ENCODE measurements at places on chromosomes 13 and 19.

DNA sequence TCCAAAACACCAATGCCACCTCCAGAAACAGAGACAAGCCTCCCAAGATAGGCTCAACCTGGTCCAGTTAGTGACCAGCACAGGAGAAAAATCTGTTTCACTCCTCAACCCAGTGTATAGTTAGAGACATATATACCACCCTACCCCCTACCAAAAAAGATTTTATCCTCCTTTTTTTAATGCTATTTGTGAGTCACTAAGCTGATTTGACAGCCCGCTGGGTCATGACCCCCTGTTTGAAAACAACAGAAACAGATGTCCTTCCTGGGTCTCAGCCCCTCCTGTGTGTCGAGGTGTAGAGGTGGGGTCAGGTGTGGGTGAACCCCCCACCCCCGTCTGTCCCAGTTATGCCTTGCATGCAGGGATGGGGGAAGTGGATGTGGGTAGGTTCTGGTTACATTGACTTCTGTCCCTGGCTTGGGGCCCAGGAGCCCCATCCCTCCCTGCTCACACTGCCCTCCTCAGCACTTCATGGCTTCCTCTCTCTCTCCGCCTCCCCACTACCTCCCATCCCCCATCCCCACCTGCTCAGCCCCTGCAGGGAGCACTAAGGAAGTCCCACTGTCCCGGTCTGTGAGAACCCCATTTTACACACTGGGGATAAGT, 14.0 kb upstream of the TOMM40 start:
- DNase-seq: no peak

DNA sequence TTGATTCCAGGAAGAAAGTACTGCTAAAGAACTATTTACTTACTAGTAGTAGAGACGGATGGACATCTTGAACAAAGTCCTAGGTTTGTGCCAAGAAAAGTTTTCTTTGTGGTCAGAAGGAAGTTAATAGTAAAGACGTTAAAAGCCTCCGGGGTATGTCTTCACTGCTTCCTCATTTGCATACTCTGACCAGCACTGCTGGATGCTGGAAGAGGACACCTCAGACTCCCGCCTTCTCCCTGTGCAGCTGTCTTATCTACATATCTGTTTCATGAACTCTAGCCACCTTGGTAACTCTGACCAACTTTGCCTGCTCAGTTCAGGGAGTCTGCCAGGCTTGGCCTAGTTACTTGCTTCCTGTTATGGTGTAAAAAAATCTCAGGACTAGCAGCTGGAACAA, 1109.1 kb upstream of the MIR17HG start:
- DNase-seq: no peak

GRCh38 chr13:100714478-100714877, 39.9 kb upstream of the TMTC4 start:
- no peak for DNase-seq

GRCh38 chr19:47026889-47027288, 7.3 kb downstream of the NPAS1 start:
- no peak for DNase-seq

DNA sequence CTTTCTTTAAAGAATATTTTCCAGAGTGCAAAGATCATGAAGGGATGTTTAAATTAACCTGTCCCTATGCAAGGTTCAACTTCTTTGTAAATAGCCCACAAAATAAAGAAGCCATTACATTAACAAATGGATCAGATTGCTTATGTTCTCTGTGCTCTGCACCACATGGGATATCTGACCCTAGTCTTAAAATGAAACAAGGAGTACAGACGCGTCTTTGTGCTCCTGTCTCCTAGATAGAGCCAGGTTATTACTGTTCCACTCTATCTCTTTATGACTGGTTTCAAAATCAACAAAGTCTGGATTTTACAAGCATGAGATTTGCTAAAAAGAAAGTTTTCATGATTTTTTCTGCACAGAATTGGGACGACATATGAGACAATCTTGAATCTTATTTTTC, 339.4 kb downstream of the KLF12 start:
- DNase-seq: no peak

DNA sequence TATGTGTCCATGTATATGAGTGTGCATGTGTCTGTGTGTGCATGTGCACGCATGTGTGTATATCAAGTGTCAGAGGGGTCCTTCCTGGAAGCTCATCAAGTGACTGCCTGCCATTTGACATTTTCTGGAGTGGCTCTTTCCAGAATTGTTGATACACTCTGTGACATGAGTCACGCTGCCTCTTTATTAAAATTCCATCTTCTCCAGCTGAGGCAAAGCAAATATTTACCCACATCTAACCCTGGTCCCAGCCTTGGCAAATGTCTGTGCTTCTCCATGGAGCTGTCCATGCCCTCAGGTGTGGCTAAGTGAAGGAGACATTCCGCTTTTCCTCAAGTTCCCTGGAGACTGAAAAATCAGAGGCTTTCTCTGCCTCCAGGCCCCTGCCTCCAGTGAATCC, 88.2 kb upstream of the MBNL2 start:
- no peak for DNase-seq

- DNase-seq: no peak
Observed at GRCh38 chr13:110912651-110913051, 2.2 kb downstream of the ANKRD10 start.

DNA sequence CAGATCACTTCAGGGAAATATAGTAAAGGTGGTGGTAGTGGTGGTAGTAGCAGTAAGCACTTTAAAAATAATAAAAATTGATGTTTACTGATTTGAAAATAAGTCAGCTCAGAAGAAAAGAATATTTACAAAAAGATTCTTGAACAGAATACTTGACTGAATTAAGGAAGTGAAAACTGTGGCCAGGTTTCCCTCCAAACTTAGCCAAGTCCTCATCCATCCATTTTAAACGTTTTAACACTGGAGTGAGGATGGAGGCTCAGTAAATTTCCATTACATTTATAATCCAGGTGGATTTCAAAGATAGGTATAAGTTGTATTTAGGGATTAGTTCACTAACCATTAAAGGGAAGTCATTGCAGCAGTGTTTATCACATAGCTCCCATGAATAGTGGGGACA, 221.5 kb downstream of the RGCC start:
- no peak for DNase-seq

- no peak for DNase-seq
Observed at GRCh38 chr13:49933511-49933910, 2.6 kb downstream of the SPRYD7 start.

DNA sequence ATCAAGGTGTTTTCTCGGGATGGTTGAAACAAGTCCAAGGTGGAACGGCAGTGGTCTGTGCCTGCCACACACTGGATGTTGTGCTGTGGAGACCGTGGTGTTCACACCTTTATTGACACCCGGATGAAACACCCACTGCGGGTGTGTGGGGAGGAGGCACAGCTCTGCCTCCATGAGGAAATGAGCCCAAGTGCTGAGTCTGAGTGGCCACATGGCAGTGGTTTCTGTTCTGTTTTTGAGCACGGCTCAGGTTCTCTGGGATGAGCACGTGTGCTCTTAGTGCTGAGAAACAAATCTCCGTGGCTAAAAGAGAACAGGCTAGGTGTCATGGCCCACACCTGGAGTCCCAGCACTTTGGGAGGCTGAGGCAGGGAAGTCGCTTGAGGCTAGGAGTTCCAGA, 29.5 kb downstream of the UPF1 start:
- DNase-seq: no peak

- DNase-seq: peak; percentile 74
Observed at GRCh38 chr19:34254698-34255432, 511 bp downstream of the GARRE1 start.

DNA sequence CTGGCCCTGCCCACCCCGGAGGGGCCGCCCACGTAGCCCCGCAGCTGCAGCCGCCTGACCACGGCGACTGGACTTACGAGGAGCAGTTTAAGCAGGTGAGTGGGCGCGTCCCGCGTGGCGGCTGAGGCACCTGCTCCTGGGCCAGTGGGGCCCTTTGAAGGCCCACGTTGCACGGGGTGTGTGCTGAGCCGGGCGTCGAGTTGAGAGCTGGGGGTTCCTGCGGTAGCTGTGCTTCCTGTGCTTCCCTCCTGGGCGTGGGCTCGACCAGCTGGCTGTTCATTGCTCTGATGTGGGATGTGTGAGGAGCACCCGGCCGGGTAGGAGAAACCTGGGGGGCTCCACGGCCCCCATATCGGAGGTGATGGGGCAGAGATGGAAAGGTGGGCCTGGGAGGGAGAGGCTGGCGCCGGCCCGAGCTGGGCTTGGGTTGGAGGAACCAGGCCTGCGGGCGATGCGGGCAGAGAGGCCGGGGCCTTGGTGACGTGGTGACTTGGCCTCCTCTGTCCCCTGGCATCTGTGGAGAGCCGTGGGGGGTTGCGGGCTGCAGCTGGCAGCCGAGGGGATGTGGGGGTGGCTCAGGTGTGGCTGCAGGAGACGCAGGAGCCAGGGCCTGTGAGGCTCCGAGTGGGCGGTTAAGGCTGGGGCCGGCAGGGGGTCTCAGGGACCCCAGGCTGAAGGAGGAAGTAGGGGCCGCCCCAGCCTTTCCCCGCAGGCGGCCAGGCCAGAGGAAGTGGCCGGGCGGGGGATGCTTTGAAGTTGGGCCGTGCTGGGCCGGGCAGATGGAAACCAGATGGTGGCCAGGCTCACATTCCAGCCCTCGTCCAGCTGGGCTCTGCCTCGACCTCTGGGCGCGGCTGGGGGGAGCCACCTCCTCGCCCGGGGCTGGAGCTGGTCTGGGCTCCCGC, 7.1 kb downstream of the ARID3A start:
- peak; percentile 71 for DNase-seq

GRCh38 chr19:7981199-7981598, 24.2 kb downstream of the ELAVL1 start:
- DNase-seq: no peak

- DNase-seq: no peak
Observed at GRCh38 chr19:21314676-21315075, 14.5 kb downstream of the ZNF708 start.

DNA sequence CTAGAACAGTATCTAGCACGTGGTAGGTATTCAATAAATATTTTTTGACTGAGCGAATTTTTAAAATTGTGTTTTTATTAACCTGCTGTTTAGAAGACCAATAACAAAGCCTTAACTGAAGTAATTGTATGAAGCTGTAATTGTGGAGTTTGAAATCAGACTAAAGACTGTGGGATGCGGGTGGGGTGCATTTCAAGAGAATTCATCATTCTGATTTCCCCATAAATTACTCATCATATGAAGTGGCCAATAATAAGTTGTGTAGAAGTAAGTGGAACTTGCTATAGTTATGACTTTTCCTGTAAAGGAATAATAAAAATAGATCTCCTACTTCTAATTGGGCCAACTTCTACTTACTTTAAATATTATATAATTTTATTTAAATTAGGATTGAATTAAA, 449.3 kb downstream of the PCDH9 start:
- no peak for DNase-seq

DNA sequence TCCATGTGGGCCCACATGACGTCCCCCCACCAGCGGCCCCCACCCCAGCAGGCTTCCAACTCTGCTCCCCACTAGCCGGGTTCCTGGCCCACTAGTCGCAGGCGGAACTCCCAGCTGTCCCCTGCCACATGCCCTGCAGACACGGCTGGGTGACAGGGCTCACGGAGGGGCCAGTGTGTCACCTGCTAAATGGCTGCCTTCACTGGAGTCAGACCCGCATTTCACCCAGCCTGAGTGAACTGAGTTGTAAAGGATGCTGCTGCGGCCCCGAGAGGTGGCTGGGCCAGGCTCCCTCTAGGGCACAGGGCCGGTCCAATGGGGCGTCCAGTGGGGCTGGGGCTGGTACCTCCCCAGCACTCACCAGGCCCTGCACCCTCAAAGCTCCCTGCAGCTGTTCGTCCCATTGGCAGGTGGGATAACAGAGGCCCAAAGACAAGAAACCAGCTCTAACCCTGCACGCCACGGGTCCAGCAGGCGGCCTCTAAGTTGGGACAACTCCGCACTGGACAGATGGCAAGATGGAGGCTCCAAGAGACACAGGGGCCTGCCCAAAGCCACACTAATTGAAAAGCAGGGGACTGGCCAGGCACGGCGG, 3.2 kb downstream of the LMNB2 start:
- no peak for DNase-seq

DNA sequence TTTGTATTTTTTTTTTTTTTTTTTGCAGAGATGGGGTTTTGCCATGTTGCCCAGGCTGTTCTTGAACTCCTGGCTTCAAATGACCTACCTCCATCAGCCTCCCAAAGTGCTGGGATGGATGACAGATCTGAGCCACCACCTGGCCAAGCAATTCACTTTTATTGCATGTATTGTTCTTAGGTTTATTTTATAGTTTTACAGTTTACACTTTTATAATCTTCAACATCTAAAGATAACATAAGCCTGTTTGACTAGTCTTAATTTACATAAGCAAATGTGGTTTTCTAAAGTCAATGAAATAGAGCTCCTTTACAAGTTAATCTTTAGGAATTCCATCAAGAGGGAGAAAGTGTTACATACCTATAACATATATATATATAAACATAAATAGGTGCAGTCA, 9.5 kb upstream of the MPV17L2 start:
- no peak for DNase-seq

All from activated CD8-positive, alpha-beta memory T cell treated with anti-CD3 and anti-CD28 coated beads for 24 hours (primary cell).